Diencephalon (tissue), 1 donor: ENCODE measurements at places on chromosomes 11 and 22. TPM values are rescaled to one million over a fixed set of nuclear protein-coding genes. Genes with fewer than 3 reads are reported as not detected.

GLYAT gene
- total RNA-seq = not detected

ANO9 gene
- not detected for total RNA-seq

BRD1 gene
- 32.5 TPM for total RNA-seq

MAP6 gene
- 102 TPM for total RNA-seq

SMTN gene
- total RNA-seq = 9.7 TPM

GSTT4 gene
- not detected for total RNA-seq

LARGE2 gene
- total RNA-seq = 0.23 TPM

CEP126 gene
- 12.9 TPM for total RNA-seq

GUCY1A2 gene
- 97.8 TPM for total RNA-seq

OVOL1 gene
- total RNA-seq = not detected

C22orf42 gene
- total RNA-seq = 24.7 TPM

CRYBB2 gene
- total RNA-seq = not detected

TYR gene
- total RNA-seq = not detected

CCDC73 gene
- total RNA-seq = not detected

OR6A2 gene
- total RNA-seq = 1.8 TPM

SIDT2 gene
- total RNA-seq = 23.1 TPM
